NCI-H1436 (cell line): ENCODE measurements at places on chromosomes 2 and 18.

DNA sequence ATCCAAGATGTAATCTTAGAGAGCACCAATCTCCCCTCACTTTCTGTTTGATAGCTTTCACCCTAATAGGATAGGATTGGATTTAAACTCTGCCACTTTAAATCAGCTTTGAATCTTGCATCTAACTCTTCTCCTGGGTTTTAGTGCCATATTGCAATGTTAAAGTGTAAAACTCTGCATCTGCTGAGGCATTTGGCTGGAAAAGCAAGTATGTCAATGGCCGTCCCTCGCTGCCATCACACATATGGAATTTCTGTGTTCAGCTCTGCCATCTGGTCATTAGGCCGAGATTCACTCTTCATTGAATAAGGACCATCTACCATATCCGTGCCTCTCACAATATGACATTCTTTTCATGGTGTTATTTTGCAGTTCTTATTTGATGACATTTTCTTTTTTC lies 728.1 kb upstream of the PIK3C3 start:
- no peak for DNase-seq

- DNase-seq = peak; percentile 60
Measured at GRCh38 chr2:133123904-133124303, 444.4 kb downstream of the NCKAP5 start.

DNA sequence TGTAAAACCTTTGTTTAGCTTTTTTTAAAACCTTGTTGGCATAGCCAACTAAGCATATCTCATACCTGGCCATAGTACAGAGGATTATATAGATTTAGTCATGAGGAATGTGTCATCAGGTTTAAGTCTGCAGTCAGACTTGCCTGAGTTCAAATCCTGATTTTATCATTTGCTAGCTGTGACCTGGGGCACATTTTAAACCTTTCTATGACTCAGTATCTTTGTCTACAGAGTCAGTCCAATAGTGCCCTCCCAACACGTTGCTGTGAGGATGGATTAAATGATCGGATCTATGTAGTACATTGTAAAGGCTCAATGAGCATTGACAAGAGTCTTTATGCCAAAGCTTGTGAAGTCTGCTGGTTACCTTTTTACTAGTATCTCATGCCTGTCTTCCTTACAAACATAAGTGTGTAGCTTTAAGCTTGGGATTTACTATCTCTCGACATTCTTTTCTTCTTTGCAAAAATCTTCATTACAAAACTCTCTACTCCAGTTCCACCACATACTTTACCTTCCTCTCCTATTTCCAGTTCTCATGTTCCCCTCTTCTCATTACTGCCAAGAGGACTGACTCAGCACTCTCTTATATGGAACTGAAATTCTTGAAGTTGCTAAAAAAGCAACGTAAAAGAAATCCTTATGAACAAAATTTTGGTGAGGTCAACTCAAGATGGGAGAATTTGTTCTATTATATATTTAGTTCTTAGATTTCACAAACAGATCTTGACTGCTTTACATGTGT lies 68.1 kb upstream of the RBMS1 start:
- no peak for DNase-seq

- DNase-seq = no peak
Measured at GRCh38 chr18:10661317-10661716, 135.5 kb downstream of the NAPG start.

DNA sequence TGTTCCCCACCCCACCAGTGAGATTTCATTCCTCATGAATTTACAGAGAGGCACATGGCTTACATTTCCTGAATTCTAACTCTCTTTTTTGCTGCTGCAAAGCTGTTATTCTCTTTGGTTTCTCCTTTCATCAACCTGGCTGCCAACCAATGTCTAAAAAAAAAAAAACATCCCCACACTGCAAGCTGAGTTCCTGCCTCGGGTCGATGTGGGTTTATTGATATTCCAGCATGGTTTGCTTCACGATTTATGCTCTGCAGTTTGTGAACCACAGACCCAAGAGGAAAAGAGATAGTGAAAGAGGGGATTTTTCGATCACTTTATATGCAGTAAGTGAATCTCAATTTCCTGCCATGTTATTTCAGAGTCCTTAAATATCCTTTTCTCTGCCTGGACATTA lies 363.6 kb downstream of the LPIN1 start:
- no peak for DNase-seq

DNA sequence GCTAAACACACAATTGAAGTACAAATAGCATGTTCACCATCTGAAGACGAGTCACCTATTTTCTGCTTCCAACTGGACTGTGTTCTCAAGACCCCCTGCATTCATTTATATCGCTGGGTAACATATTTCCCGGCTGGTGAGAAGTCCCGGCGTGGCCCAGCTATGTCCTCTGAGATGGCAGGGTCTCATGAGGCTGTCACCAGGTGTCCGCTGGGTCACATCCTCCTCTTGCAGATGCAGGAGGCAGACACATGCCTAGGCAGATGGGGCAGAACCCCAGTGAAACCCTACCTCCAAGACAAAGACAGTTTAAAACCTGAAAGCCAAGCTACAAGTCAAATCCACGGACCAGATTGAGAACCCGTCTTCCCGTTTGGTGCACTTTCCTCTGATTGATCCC lies 36.8 kb upstream of the UBE2F start:
- no peak for DNase-seq

- DNase-seq = no peak
Measured at GRCh38 chr2:147204102-147204501, 640.7 kb upstream of the ACVR2A start.

- DNase-seq = no peak
Measured at GRCh38 chr2:114089636-114090319, 199.9 kb downstream of the ACTR3 start.

DNA sequence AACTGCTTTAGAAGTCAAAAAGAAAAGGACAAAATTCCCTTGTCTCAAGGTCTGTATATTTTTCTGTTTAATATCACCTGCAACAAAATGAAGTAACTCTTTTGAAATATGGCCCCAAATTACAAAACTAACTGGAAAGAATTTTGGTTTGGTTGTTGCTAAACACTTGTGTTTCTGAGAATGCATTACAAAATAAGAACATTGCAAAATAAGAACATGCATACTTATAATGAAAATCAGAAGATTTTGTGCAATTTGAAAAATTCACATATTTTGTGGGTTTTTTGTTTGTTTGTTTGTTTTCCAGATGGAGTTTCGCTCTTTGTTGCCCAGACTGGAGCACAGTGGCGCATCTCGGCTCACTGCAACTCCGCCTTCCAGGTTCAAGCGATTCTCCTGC lies 21.8 kb downstream of the NDUFB3 start:
- no peak for DNase-seq

DNA sequence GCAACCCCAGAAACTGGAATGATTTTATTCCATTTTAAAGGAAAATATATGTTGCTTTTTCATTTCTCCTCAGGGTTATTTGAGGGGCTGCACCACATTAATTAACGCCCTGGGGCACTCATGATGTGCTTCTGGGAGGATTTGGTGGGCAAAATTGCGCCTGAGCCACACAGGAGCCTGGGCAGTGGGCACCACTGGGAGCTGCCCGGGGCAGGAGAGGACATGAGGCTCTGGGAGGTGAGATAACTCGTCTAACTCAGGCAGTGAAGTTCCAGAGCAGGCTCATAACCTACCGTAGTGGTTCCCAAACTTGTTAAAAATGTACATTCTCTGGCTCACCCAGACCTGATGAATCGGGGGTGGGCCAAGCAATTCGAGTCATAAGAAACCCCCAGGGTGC lies 68.3 kb downstream of the EDAR start:
- DNase-seq = no peak

- DNase-seq = no peak
Measured at GRCh38 chr18:361100-361732, 93.4 kb upstream of the THOC1 start.

- DNase-seq = no peak
Measured at GRCh38 chr2:141226560-141226959, 904.3 kb downstream of the LRP1B start.

GRCh38 chr2:6080932-6081753 lies 389.0 kb downstream of the SOX11 start:
- no peak for DNase-seq

DNA sequence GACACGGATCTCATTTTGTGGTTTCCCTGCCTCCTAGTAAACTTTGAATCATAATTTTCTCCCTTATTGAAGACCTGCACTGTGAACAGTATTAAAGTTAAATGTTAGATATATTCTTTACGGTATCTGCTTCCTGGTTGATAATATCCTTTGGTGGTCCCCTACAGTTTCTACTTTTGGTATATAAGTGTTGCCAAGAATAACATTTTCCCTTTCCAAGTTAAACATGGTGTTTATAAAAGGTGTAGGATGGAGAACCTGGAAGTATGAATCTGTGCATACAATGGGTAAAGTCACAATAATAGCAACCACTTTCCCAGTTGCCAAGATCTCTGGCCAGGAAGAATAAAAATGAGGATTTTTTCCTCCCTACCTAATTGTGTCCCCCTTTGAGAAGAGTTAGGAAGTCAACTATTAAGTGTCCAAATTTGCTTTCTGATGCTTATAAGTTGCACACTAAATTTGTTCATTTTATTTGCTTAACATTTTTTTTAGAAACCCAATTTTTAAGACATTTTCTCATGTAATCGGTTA lies 201.0 kb upstream of the STK17B start:
- no peak for DNase-seq

DNA sequence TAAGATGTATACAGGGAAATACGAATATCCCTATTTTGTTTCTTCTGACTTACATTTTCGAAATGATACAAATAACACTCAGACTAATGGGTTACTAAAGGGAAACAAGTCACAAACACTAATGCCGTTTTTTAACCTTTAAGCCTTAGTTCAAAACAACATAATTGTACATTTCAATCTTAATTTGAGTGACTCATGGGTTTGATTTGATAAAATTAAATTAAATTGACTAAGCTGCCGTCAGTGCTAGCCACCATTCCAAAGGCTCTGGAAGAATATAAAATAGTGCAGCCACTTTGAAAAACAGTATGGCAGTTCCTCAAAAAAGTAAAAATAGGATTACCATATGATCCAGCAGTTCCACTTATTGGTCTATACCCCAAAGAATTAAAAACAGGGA lies 133.8 kb upstream of the NT5C1B start:
- DNase-seq = no peak

GRCh38 chr2:167933097-167933814 lies 314.1 kb downstream of the STK39 start:
- no peak for DNase-seq

DNA sequence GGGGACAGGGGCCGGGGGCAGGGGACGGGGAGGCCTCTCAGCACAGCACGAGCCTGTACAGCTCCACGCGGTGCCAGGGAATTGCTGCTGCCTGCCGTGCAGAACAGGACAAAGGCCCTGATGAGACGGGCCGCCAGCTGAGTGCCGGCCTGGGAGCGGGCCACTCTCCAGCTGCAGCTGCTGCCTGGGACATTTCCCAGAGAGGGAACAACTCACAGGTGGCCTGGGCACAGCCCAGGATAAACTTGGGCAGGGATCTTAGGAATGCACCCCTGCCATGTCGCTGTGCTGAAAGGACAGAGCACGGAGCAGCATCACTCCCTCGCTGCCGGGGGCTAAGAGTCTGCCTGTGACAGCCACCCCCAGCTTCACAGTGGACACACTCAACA lies 38.8 kb downstream of the CENPO start:
- DNase-seq = no peak

DNA sequence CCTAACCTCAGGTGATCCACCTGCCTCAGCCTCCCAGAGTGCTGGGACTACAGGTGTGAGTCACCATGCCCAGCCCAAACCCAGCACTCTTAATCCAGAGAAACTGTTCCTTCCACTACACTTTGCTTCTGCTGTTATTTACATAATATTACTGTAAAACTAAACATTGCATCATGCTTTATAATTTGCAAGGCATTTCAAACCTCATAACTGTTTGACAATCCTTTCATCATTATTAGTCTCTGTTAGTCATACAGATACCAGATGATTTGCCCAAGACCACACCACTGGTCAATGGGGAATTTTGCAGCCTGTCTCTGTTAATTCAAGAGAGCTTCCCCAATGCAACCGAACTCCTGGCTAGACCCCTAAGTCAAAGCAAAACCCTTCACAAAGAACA lies 338.3 kb downstream of the ALK start:
- DNase-seq = no peak

DNA sequence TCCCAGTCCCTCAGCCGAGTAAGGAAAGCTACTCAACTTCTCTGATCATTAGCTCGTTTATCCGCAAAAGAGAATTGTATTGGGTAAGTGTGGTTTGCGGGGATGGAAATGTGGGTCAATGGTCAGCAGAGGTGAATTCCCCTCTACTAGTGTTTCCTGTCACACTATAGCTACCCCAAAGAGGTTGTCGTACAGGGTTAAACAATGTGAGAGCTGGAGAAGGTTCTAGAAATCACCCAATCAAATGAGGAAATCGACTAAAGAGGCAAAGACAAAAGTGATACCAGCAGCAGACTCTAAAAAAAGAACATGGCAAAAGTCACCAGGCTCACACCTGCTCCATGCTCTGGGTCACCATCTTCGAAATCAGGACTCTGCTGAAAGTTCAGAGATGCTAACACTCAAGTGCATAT lies 144.7 kb upstream of the ITGA4 start:
- no peak for DNase-seq

DNA sequence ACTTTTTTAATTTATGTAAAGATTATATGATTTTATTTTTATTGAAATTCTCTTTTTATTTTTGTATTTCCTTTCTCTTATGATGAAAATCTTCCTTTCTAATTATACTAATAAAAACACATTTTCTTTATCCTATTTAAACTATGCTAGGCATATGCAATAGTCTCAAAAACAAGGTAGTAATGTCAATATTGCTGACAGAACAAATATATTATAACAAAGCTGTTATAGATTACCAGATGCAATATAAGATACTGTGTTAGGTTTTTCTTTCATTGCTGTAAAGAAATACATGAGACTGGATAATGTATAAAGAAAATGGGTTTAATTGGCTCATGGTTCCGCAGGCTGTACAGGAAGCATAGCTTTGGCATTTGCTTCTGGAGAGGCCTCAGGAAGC lies 631.2 kb upstream of the SOX11 start:
- DNase-seq = no peak

DNA sequence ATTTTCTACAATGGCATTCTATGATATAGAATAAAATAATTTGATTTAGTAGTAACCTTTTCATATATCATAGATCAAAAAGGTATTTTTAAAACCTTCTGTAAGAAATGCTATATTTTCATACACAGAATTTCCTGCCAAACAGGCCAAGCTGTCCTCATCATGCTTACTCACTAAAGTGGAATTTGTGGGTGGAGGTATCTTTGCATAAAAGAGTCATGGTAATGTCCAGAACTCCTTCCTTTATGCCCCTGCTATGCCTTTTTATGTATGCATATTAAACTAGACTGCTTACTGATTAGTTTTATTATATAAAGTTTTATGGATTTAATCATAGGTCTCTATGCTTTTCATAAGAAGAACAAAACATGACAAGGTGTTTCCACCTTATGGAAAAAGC lies 27.5 kb upstream of the MARCHF7 start:
- no peak for DNase-seq
